SK-N-DZ (cell line): ENCODE measurements at places on chromosomes 7 and 10.

DNA sequence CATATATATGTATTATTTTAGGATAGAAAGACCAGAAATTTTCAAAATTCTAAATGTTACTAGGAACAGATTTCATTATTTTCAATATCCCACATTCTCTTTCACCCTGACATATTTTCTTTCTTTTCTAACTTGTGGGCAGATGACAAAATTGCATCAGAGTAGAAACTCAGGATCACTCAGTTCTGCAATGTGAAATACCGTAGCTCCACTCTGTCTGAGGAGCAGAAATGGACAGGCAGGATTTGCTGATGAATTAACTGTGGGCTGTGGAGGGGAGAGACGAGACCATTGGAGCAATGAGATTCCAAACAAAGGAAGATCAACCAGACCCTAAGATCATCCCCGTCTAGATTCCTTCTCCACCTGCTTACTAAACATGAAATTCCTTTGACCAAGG lies 37.0 kb upstream of the SVOPL start:
- no peak for DNase-seq

GRCh38 chr10:79418886-79419595 lies 26.4 kb downstream of the ZCCHC24 start:
- no peak for DNase-seq

DNA sequence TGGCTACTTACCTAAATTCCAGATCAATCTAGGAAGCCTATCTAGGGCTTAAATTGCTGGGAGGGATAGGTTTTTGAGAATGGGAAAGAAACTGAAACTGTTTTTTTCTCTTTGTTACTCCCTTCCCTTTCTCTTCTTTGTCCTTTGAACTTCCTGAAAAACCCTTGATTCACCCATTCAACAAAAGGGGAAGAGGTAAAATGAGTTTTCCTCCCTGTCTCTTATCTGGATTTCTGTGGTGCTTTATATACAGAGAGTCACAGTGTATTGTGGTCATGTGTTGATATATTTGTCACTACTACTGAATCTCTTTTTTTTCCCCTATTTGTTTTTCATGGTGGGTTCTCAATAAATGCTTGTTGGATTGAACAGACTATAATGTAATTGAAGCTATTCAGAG lies 19.8 kb upstream of the NUP205 start:
- no peak for DNase-seq

DNA sequence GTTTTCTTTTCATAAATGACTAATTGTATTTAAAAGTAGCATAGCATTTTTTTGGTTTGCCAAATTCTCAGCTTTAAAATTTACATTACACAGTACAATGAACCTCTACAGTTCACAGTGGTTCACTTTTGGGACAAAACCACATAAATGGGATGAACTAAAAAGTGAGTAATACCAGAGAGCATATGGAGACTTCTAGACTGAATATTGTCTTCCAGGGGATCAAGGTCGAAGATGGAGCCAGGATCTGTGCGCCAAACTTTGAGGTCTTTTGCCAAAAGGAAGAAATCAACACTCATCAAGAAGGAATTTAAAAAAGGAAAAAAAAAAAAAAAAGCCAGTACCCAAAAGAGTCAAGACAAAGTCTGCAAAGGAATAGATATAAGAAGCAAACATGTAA lies 87.5 kb downstream of the NEBL start:
- no peak for DNase-seq

GRCh38 chr10:49309691-49310411 lies 10.9 kb downstream of the C10orf71 start:
- no peak for DNase-seq

DNA sequence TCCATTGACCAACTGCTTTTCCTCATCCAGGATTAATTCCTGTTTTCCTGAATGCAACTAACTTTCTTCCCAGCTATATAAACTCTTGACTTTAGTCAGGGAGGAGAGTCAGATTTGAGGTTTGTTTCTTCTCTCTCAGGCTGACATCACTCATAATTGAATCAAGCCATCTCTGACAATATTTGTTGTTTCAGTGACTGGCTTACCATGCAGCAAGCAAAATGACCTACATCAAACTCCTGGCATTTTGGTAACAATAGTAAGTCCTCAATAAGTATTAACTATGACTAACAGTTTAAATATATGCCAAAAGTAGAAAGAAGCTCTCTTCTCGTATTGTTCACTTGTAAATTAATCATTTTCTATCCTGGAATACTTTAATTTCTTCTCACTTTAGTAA lies 625.7 kb upstream of the KCND2 start:
- DNase-seq: no peak

DNA sequence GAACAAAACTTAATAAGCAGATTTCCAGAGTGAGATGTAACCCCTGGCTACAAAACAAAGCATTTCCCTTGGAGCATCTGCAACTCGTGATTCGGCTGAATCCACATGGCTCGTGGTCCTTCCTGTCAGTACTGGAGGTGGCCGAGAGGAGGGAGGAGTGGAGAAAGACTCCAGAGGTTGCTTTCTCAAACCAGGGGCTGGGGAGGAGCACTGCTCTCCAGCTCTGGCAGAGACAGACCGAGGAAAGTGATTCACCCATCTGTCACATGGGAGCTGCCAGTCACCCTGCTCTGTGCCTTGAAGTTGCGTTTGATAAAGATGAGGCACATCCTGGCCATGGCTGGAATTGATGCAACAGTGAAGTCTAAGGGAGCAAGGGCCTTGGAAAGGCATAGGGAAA lies 72.7 kb downstream of the COL13A1 start:
- DNase-seq: no peak

DNA sequence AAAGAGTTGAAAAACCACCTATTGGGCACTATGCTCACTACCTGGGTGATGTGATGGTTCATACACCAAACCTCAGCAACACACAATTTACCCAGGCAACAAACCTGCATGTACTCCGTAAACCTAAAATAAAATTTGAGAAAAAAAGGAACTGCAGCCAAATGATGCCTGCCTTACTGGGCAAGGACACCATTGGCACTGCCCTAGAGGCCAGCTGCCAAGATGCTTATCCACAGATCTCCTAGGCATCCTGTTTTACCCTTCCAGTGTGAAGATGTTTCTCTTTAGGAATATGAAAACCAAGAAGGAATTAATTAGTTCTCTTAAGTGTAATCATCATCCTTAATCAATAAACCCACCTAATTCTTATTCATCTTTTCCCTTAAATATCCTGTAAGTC lies 133.4 kb downstream of the ABCA13 start:
- DNase-seq: no peak

DNA sequence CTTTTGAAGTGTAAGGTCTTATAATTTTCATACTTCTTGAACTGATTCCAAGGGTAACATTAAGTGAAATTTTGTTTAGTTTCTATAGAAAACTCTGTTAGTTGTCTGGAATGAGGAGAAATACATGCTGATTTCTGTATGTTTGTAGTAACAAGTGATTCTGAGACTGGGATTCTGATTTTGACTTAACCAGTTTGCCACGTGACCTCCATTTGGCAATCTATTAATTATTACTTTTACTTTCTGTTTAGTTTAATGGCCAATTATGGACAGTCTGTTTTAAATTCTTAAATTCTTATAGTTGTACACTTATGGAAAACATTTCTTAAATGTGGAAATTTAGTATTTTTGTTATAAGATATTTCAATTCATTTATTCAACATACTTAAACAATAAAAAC lies 163.1 kb downstream of the ADK start:
- no peak for DNase-seq
